ENCODE measurements at places on chromosomes 4 and X. TPM values are rescaled to one million over a fixed set of nuclear protein-coding genes. Genes with fewer than 3 reads are reported as not detected.
A peak's percentile ranks its signal among the peaks of the same experiment; 100 is the strongest.

CRMP1 gene
- 6.1 TPM for total RNA-seq

ENOX2 gene
- 12.2 TPM for total RNA-seq

NDNF gene
- 201 TPM for total RNA-seq

KIAA1210 gene
- not detected for total RNA-seq

SPON2 gene
- total RNA-seq: 43.9 TPM

MYL5 gene
- total RNA-seq: 9.7 TPM

RAB41 gene
- total RNA-seq: not detected

ITIH6 gene
- total RNA-seq: not detected

OPRPN gene
- total RNA-seq: not detected

- H3K27ac ChIP-seq: peak overlapping the region; percentile 15
- H3K27me3 ChIP-seq: no peaks in the 10 kb centered on the region
- peak; percentile 74 for DNase-seq
- no peaks in the 10 kb centered on the region for H3K36me3 ChIP-seq
- peak overlapping the region; percentile 50 for H3K4me3 ChIP-seq
- no peaks in the 10 kb centered on the region for H3K4me1 ChIP-seq
Observed at GRCh38 chrX:11427453-11428071, 134.3 kb downstream of the AMELX start.

DNA sequence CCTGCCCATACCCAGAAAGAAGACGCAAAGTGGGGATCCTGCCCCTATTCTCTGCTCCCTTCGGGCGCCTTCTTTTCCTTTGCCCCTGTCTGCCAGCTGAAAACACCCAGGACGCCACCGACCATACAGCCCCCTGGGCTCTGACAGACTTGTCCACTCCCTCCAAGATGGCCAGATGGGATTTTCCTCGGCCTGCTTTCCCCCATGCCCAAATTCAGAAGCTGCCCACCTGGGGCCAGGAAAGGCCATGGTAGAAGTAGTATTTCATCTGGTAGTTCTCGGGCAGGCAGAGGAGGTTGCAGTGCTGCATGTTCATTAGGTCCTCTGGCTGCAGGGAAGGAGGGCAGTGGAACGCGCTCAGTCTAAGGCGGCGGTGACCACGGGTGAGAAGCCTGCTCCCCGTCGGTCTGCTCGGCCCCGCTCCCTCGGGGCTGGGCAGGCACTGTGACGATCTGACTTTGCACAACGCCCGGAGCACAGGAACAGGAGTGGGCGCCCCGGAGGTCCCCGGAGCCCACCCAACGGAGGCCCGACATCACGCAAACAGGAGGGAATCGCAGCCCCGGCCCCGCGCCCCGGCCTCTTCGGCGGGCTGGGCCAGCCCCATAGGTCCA is 582 bp downstream of the NAA10 start:
- H3K4me3 ChIP-seq: peak overlapping the region; percentile 61
- H3K27ac ChIP-seq: peak overlapping the region; percentile 55
- no peak for DNase-seq
- peaks cover 12% of the 10 kb centered on the region for H3K36me3 ChIP-seq
- peaks cover 3% of the 10 kb centered on the region for H3K4me1 ChIP-seq

GRCh38 chr4:145171911-145172310 is 8.5 kb downstream of the OTUD4 start:
- H3K27me3 ChIP-seq: no peaks in the 10 kb centered on the region
- no peak overlapping the region for H3K4me3 ChIP-seq
- H3K27ac ChIP-seq: no peak overlapping the region

DNA sequence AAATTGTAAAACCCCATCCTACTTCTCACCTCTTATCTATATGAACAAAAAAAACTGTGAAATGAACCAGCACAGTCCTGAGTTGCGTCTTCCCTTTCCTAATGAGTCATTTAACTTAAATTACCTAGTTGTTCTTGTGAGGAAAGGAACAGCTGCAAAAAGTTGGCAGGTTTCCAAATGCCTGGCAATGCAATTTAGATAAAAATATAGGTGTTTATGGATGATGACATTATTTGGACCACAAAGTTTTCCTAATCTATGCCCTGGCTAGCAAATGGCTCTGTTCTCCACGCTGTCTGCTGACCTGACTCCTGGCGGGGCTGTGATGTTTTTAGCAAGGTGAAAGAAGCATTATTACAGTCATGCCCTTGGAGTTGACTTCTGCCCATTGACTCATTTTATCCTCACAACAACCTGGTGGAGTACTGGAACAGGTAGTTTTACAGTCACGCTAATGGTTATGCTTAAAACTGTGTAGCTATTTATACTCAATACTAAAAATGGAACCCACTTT is 29.8 kb upstream of the RELL1 start:
- no peak overlapping the region for H3K27ac ChIP-seq
- H3K27me3 ChIP-seq: no peaks in the 10 kb centered on the region
- DNase-seq: no peak
- no peaks in the 10 kb centered on the region for H3K4me1 ChIP-seq
- no peaks in the 10 kb centered on the region for H3K36me3 ChIP-seq
- H3K4me3 ChIP-seq: no peak overlapping the region

DNA sequence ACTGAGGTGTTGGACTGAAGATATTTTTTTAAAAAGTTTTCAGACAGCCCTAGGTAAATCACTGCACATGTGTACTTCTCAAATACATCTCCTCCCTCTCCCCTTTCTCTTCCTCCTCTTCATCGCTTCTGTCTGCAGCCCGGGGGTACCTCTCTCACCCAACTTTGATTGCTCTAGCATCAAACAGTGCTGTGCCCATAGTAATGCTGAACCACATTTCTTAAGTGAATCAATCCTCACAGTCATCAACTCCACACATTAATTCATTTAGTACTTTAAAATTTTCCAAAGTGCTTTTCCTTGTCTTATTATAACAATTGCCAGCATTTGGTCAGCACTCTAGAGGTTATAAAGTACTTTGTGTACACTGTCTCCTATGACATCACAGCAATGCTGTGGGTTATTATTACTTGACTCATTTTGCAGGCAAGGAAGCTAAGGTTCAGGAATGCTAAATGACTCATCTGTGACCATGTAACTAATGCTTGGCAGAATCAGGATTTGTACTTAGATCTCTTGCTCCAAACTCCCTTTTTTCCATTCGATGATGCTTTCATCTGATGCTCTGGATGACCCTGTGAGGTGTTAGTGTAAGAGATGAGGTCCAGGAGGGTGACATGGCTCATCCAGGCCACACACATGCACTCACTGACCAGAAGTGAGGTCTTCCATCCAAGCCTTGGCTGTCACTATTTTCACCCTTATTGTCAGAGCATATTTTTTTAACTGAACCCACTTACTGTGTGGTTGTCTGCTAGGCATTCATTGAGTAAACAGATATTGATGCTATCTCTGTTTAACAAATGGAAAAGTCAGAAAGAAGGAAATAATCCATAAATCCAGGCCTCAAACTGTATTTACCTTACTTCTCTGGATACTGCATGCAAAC is 58.8 kb downstream of the RHOH start:
- H3K36me3 ChIP-seq: no peaks in the 10 kb centered on the region
- H3K27me3 ChIP-seq: no peaks in the 10 kb centered on the region
- no peak for DNase-seq
- no peak overlapping the region for H3K4me3 ChIP-seq
- no peak overlapping the region for H3K27ac ChIP-seq

DNA sequence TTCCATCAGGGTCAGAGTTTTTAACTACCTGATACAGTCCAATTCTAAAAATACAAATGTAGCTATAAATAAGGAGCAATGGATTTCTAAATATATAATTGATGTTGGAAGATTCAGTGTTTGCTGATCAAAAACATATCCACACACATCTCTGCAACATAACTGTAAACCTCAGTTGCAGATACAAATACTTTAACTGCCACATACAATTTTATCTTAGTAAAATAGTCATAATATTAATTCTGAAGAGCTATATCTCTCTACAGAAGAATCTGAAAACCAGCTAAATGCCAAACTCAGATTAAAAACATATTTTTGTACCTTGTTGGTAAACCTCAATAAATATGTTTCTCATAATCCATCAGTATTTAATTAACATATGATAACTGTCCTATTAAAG is 674.3 kb upstream of the INTU start:
- H3K36me3 ChIP-seq: no peaks in the 10 kb centered on the region
- H3K27ac ChIP-seq: no peak overlapping the region
- no peak overlapping the region for H3K4me3 ChIP-seq
- DNase-seq: no peak

- H3K4me3 ChIP-seq: no peak overlapping the region
- H3K27ac ChIP-seq: no peak overlapping the region
- H3K27me3 ChIP-seq: no peaks in the 10 kb centered on the region
- no peaks in the 10 kb centered on the region for H3K36me3 ChIP-seq
- no peaks in the 10 kb centered on the region for H3K4me1 ChIP-seq
Observed at GRCh38 chr4:108068442-108068841, 78.8 kb downstream of the HADH start.

DNA sequence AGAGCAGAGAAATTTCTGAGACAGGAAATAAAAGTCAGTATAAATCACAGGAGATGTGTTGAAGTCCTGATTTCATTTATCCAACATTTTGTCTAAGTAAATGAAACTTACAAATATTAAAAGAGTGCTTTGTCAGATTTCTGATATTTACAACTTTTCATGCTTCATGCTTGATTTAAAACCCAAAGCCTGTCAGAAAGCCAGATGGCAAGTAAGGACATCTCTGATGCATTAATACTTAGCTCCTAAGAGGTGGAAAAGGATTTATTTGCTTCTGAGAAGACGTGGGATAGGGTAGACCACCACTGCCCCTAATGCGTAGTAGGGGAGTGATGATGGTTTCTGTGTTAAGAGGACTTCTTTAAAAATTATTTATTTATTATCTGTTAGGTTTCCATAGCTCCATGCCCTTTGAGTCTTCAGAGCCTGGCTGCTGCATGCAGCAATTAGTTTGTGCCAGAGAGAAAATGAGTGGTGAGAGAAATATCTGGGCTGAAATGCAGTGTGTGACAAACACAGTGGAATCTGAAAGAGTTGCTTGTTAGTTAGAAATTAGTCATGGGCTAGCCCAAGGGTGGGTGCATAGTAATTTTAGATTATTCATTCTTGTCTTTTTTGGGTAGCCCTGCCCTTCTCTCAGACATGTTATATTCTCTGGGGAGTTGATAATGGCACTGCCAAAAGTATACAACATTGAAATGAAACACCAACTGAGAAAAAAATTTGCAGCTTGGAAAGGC is 333.8 kb downstream of the C4orf33 start:
- no peak for DNase-seq
- H3K27me3 ChIP-seq: no peaks in the 10 kb centered on the region
- no peaks in the 10 kb centered on the region for H3K4me1 ChIP-seq
- no peaks in the 10 kb centered on the region for H3K36me3 ChIP-seq
- no peak overlapping the region for H3K4me3 ChIP-seq
- no peak overlapping the region for H3K27ac ChIP-seq

DNA sequence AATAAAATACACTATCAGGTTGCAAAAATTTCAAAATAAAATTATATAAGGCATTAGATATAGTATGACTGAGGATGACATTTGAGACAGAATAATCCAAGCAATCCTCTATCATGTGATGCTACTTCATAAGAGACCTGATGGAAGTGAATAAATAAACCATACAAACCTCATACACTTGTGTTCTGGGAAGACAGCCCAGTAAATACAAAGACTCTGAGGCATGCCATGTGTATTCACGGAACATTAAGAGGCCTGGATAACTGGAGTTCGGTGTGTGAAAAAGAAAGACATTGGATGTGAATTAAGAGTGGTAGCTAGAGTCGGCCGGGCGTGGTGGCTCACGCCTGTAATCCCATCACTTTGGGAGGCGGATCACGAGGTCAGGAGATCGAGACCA is 364.2 kb downstream of the ADAM29 start:
- no peak overlapping the region for H3K4me3 ChIP-seq
- no peak for DNase-seq
- H3K36me3 ChIP-seq: no peaks in the 10 kb centered on the region
- H3K27ac ChIP-seq: no peak overlapping the region
- no peaks in the 10 kb centered on the region for H3K4me1 ChIP-seq
- no peaks in the 10 kb centered on the region for H3K27me3 ChIP-seq

DNA sequence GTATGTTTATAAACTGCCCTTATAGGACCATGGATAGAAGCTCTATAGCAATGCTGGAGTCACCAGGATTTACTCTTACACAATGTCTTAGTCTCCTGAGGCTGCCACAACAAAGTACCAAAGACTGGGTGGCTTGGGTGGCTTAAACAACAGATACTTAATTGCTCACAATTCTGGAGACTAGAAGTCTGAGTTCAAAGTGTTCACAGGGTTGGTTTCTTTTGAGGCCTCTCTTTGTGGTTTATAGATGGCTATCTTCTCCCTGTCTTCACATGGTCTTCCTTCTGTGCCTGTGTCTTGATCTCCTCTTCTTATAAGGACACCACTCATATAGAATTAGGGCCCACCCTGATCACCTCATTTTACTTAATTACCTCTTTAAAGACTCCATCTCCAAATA is 2.0 kb upstream of the TRPC3 start:
- H3K4me1 ChIP-seq: peaks cover 5% of the 10 kb centered on the region
- H3K27ac ChIP-seq: no peak overlapping the region
- H3K27me3 ChIP-seq: peaks cover 37% of the 10 kb centered on the region
- DNase-seq: no peak
- H3K36me3 ChIP-seq: no peaks in the 10 kb centered on the region

- H3K4me3 ChIP-seq: no peak overlapping the region
- DNase-seq: no peak
- no peaks in the 10 kb centered on the region for H3K36me3 ChIP-seq
- no peak overlapping the region for H3K27ac ChIP-seq
Observed at GRCh38 chr4:181688432-181688831, 554.8 kb upstream of the TENM3 start.

DNA sequence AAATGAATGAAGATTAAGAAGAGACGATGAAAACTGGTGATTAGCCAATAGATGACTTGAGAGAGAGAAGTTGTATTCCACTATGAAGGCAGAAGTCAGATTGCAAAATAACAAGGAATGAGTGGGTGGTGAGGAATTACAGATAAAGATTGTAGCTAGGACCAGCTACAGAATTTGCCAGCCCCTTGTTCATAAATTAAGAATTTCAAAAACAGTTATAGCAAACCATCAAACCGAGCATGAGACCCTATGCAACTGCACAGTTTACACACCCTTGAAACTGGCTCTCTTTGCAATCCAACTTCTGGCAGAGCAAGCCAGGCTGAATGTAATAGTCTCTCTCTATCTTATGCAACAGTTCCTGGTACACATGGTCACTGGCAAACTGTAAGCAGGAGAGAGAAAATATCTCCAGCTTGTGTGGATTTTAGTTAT is 35.2 kb downstream of the STAP1 start:
- no peak for DNase-seq
- no peaks in the 10 kb centered on the region for H3K4me1 ChIP-seq
- H3K27ac ChIP-seq: no peak overlapping the region
- H3K4me3 ChIP-seq: no peak overlapping the region

DNA sequence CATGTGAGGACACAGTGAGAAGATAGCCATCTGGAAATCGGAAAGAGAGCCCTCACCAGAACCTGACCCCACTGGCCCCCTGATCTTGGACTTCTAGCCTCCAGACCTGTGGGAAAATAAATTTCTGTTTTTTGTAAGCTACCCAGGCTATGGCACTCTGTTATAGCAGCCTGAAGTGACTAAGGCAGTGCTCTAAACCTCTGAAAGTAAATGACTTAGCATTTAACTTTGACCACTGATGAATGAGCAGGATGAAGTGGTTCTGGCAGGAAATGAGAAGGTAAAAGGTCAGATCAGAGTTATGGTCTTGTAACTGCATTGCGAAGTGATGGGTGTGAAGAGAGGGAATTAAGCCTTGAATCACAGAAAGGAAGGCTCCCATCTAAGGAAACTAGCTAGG is 17.0 kb downstream of the GPAT3 start:
- no peak overlapping the region for H3K27ac ChIP-seq
- H3K4me3 ChIP-seq: no peak overlapping the region
- H3K4me1 ChIP-seq: peaks cover 3% of the 10 kb centered on the region
- no peak for DNase-seq

GRCh38 chrX:84441143-84441542 is 61.1 kb downstream of the HDX start:
- no peaks in the 10 kb centered on the region for H3K27me3 ChIP-seq
- H3K27ac ChIP-seq: no peak overlapping the region
- no peaks in the 10 kb centered on the region for H3K4me1 ChIP-seq
- H3K4me3 ChIP-seq: no peak overlapping the region

Data from upper lobe of right lung (tissue), 1 donor.